Astrocyte (in vitro differentiated cells and primary cell): ENCODE measurements at places on chromosomes 12 and 14. TPM values are rescaled to one million over a fixed set of nuclear protein-coding genes. Genes with fewer than 3 reads are reported as not detected.

RDH12 gene
- total RNA-seq = 0.16 TPM in 1 of 2 replicates, not detected in the other

TAS2R10 gene
- total RNA-seq = 0.27 and 0.29 TPM in 2 replicates

CEBPE gene
- total RNA-seq = not detected in 2 replicates

ARHGAP9 gene
- total RNA-seq = 2.5 and 3.1 TPM in 2 replicates

SERPINA1 gene
- 0.98 and 1.3 TPM in 2 replicates for total RNA-seq

HOXC12 gene
- total RNA-seq = not detected in 2 replicates

ZBTB1 gene
- 43.0 and 45.2 TPM in 2 replicates for total RNA-seq

ARMH4 gene
- total RNA-seq = 19.3 and 22.7 TPM in 2 replicates

CCDC177 gene
- total RNA-seq = not detected in 2 replicates

ANKS1B gene
- total RNA-seq = 2.4 and 3.0 TPM in 2 replicates

FGF6 gene
- not detected in 2 replicates for total RNA-seq

FSCB gene
- not detected in 2 replicates for total RNA-seq

ST8SIA1 gene
- 7.7 and 14.4 TPM in 2 replicates for total RNA-seq

KRT2 gene
- not detected in 2 replicates for total RNA-seq

PRR4 gene
- total RNA-seq = 1.1 and 2.2 TPM in 2 replicates

PLEKHD1 gene
- total RNA-seq = 0.05 and 0.14 TPM in 2 replicates

IGF1 gene
- 1.9 and 2.3 TPM in 2 replicates for total RNA-seq

SCN8A gene
- total RNA-seq = 6.5 and 6.9 TPM in 2 replicates

CLEC6A gene
- not detected in 2 replicates for total RNA-seq

IAPP gene
- total RNA-seq = not detected in 2 replicates

B4GALNT1 gene
- 2.5 and 2.6 TPM in 2 replicates for total RNA-seq

GPR162 gene
- 6.0 and 6.2 TPM in 2 replicates for total RNA-seq

PITPNM2 gene
- total RNA-seq = 13.2 and 14.2 TPM in 2 replicates

VEZT gene
- total RNA-seq = 106 and 107 TPM in 2 replicates

TAS2R42 gene
- total RNA-seq = not detected in 2 replicates

C14orf39 gene
- total RNA-seq = 1.6 and 2.1 TPM in 2 replicates

IPO8 gene
- 39.2 and 41.0 TPM in 2 replicates for total RNA-seq

OR6C6 gene
- total RNA-seq = not detected in 2 replicates

NGB gene
- not detected in 2 replicates for total RNA-seq

NKX2-1 gene
- not detected in 2 replicates for total RNA-seq

CCDC92 gene
- total RNA-seq = 38.9 and 39.8 TPM in 2 replicates

HCAR3 gene
- total RNA-seq = not detected in 2 replicates

ATL1 gene
- total RNA-seq = 15.8 and 17.9 TPM in 2 replicates

SERPINA5 gene
- 0.23 and 0.36 TPM in 2 replicates for total RNA-seq

IFI27 gene
- total RNA-seq = 1,022 and 1,408 TPM in 2 replicates

AMIGO2 gene
- 25.2 and 35.4 TPM in 2 replicates for total RNA-seq

KRT4 gene
- not detected in 2 replicates for total RNA-seq

AVPR1A gene
- total RNA-seq = 0.05 TPM in 1 of 2 replicates, not detected in the other

CCDC175 gene
- not detected in 2 replicates for total RNA-seq

BIN2 gene
- total RNA-seq = not detected in 2 replicates

SLC8A3 gene
- total RNA-seq = 0.45 and 0.89 TPM in 2 replicates

STXBP6 gene
- total RNA-seq = 27.1 and 27.5 TPM in 2 replicates

TCL1B gene
- total RNA-seq = not detected in 2 replicates

STAB2 gene
- not detected in 2 replicates for total RNA-seq

P3H3 gene
- total RNA-seq = 101 and 123 TPM in 2 replicates

MYBPC1 gene
- 0.31 TPM in 1 of 2 replicates, not detected in the other for total RNA-seq
